Mammary microvascular endothelial cell (primary cell): ENCODE measurements at places on chromosomes 16 and 17. TPM values are rescaled to one million over a fixed set of nuclear protein-coding genes. Genes with fewer than 3 reads are reported as not detected.

The CD300H gene
- total RNA-seq, result not detected in 2 replicates

The TELO2 gene
- 23.8 and 27.4 TPM in 2 replicates for total RNA-seq

The CES2 gene
- total RNA-seq, result 18.2 and 24.2 TPM in 2 replicates

The CLEC18C gene
- total RNA-seq, result not detected in 2 replicates

The CCL8 gene
- total RNA-seq, result not detected in 2 replicates
